ENCODE measurements at places on chromosomes 2 and 18.

DNA sequence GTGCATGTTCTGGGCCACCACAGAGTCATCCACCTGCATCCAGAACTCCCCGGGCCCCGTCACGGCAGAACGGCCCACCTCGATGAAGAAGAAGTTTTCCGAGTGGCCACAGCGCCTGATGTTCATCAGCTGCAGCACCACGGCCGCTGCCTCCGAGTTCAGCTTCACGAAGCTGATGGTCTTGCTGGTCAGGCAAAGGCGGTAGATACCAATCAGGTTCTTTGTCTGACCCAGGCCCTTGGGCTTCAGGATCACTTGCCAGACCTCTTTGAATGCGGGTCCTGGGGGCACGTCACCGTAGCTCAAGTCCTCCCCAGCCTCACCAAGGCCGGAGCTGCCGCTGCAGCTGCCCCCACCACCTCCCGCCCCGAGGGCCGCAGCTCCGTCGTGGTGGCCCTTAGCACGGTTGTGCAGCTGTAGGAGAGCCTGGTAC is 1.6 kb downstream of the IRS1 start:
- DNase-seq = no peak

- no peak for DNase-seq
These were observed 922 bp downstream of the HS1BP3 start for GRCh38 chr2:20649976-20650375.

GRCh38 chr2:205717999-205718398 is 35.7 kb downstream of the NRP2 start:
- DNase-seq = no peak

- no peak for DNase-seq
These were observed 287.0 kb upstream of the SESTD1 start for GRCh38 chr2:179551539-179552045.

DNA sequence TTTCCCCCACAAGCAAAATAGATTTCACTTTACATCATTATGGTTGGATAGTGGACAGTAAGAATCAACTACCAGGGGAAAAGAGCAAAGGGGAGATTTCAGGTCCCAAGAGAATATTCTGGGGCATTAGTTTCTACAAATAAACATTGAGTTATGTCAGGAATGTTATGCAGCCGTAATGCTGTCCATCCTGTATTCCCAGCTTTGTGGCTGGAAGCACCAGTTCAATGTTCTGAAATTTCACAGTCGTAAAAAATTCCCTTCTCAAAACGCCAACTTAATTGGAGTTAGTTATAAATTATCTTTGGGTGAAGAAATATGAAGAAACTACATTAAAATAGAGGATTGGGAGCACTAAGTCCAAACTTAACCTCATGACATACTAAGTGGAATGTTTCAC is 141.5 kb upstream of the FIGN start:
- no peak for DNase-seq

DNA sequence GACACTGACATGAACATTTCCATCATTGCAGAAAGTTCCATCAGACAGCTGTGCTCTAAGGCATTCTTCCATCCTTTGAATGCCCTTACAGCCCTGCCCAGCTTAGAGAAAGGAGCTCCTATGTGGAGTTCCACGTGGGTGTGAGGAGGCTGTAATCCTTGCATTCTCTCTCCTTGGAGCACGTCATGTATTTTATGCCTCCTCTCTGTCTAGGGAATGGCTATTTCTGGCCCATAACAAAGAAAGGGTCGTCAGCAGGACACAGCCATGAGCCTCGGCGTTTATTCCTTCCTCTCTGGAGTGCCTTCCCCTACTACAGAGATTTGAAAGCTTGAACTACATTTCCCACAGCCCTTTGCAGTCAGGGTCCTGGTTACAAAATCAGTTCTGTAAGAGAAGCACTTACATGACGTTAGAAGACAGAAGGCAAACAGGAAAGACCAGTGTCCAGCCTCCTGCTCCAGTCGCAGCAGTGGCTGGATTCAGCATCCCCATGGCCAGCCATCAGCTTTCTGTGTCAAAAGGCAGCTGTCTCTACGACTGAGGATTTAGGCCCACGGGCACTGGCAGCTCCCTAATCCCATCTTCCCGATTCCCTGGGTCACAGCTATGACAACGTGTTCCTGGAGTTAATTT is 234.9 kb downstream of the TFCP2L1 start:
- DNase-seq = no peak

DNA sequence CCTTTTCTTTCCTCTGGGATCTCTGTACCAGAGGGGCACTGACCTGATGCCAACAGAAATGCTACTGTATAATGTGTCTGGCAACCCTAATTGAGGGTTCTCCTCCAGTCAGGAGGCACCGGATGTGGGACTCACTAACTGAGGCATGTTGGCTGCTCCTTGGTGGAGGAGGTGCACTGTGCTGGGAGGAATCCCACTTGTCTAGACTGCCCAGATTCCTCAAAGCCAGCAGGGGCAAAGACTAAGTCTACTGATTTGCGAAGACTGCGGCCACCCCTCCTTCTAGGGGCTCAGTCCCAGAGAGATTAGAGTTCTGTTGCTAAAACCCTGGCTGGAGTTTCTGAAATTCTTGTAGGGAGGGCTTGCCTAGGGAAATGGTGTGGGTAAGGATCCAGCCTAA is 1192.1 kb downstream of the DPP10 start:
- no peak for DNase-seq

GRCh38 chr2:15693926-15694588 is 102.4 kb downstream of the DDX1 start:
- DNase-seq = no peak

GRCh38 chr2:114192362-114192761 is 250.1 kb upstream of the DPP10 start:
- DNase-seq = no peak

DNA sequence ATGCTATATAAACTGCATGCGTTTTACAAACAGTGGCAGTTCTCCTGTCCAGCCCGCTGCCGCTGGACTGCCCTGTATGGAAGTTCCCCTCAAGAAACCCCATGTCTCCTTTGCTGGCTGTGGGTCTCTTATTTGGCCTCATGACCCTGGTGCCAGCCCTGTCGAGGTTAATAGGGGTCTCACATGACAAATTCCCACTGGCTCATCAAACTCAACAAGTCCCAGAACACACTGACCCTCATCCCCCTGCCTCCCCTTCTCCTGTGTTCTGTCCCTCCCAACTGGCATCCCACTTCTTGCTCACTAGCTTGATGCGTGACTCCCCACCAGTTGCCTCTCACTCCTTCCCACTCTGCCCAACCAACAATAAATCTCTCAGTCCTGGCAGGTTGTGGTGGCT is 137.6 kb upstream of the HS6ST1 start:
- DNase-seq = no peak

GRCh38 chr2:216789081-216789480 is 70.8 kb downstream of the TNP1 start:
- DNase-seq = peak; percentile 24

GRCh38 chr18:77108001-77108692 is 24.4 kb downstream of the MBP start:
- peak; percentile 11 for DNase-seq

DNA sequence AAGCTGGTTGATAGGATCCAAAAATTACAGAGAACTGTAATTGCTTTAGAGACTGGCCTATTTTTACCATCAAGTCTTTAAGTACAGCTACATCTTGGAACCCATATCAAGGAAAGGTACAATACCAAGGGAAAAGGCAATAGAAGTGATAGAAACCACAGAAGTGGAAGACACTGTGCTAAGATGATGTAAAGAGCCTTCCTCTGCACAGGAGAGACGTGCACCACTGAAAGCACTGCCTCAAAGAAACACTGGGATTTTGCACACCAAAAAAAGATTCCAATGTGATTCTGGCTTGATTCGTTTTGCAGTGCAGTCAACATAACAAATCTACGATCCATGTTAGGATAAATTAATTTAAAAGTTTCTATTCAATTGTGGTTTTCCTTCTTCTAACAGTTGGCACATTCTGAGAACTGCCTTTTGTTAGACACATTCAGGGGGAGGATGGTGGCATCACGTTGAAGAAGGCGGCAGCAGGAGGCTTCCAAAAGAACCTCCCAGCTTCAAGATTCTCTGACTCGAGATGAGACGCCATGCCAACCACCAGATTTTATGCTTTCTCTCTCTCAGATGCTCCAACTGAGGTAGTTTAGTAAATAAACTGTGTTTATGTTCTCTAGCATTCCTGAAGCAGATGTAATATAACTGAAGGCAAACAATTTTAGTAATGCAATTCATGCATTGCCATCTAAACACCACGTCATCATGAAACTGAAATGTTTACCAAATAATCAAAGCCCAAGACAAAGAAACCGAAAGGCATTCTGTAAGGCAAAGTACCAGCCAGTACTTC is 102.9 kb downstream of the BCL2 start:
- no peak for DNase-seq

DNA sequence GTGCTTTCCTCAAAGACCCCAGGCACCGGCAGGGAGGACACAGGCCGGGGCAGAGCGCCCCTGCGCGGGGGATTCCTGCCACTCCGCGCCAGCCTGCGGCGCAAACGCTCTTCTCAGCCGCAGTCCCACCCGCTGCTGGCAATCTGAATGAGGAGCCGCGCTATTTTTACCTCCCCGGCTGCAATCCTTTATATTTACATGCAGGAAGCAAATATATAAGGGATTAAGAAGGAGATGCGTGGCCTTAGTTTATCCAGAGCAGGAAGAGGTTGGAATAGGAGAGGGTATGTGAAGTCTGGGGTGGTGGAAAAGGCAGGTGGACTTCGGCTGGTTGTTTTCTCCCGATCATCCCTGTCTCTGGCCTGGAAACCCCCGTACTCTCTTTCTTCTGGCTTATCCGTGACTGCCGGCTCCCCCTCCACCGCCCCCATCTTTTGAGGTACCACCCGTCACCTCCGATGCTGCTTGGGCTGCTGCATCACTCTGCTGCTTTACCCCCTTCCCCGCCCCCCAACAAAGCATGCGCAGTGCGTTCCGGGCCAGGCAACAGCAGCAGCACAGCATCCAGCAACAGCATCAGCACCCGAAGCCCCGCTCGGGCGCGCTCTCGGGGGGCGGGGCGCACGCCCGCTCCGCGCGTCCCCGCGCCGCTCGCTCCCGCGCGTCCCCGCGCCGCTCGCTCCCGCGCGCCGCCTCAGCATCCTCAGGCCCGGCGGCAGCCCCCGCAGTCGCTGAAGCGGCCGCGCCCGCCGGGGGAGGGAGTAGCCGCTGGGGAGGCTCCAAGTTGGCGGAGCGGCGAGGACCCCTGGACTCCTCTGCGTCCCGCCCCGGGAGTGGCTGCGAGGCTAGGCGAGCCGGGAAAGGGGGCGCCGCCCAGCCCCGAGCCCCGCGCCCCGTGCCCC is at the start of gene ADAM23:
Gene ADAM23 (plus strand): TSS at position 700 of the 902 bp plus-strand sequence. CDS start 335 bp downstream, outside the sequence.
- DNase-seq = peak; percentile 70

- DNase-seq = no peak
These were observed 155.5 kb upstream of the ID2 start for GRCh38 chr2:8526403-8526696.

DNA sequence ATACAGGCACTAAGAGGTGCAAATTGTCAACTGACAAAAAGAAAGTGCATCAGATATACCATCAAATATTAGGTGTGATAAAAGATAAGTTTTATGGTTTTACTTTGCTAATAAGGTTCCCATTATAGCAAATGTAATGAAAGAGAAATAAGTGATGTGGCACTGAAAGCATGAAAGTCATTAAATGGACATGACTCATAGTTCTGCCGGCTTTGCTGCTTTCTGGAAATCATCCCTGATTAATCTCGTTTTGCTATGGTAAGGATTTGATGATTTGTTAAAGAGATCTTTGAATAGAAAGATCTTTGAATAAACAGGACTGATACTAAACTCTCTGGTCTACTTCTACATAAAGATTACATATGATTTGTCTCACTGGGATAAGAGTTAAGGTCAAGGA is 72.7 kb downstream of the CLIP4 start:
- DNase-seq = no peak

GRCh38 chr2:105782123-105782522 is 37.4 kb downstream of the NCK2 start:
- no peak for DNase-seq

GRCh38 chr2:73889206-73889605 is 3.6 kb upstream of the ACTG2 start:
- DNase-seq = no peak

DNA sequence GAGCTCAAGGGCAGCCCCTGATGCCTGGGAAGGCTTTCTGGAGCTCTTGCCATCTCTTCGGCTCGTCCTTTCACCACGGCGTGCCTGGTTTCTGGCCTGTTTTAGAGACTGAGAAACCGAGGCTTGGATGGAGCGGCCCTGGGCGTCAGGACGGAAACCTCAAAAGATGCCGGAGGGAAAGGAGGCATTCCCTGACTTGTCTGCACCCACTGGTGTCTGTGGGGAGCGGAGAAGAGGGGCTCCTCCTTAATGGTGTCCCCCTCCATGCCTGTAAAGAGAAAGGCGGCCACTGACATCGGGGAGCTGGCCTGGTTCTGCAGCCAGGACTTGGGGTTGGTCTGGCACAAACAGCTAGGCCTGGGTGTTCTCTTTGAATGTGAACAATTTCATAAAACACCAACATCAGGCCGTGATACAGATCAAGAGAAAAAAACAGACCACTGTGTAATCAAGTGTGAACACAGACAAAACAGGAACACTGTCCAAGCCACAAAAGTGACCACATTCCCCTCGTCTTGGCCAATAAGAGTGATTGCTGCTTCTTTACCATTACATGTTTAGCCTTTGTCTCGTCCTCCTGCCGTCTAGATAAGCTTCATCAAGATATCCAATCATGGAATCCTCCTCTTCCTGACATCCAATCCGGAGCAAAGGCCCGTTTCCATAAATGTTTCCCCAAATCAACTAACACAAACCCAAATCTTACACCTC is 633 bp upstream of the ILKAP start:
- DNase-seq = no peak

- no peak for DNase-seq
These were observed 140.1 kb downstream of the NOL4 start for GRCh38 chr18:34084635-34085034.

DNA sequence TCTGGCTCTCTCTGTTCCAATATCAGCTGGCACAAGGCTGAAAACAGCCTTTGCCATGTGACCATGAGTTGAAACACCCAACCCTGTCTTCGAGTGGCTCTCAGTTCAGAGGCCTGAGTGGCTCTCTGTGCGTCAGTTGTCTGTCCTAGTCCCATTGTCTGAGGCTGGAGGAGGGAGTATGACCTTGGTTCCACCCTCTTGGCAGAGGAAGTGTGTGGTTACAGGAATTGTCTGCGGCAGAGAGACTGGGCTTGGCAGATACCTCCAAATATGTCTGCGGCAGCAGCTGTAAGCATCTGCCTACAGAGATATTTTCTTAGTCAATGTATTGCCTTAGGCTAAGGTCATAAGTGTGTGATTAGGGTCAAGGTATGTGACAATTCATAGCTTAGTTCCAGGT is 32.6 kb downstream of the CNGA3 start:
- no peak for DNase-seq

DNA sequence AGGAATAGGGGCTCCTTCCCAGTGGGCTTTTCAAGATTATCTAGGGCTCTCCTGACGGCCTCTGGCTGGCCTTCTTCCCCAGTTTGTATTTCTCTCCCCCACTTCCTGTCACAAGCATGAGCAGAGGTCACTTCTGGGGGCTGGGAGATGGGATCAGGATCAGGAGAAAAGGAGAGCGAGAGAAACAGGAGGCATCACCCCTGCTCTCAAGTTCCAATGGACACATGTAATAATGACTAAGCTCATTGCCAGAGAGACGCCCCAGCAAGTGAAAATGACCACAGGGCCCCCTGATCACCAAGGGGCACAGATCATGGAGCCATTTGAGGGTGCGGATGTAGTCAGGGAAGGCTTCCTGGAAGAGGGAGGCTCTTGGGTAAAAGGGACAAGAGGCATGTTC is 92.1 kb downstream of the SMAD7 start:
- no peak for DNase-seq

- DNase-seq = no peak
These were observed 682.4 kb upstream of the TMEFF2 start for GRCh38 chr2:192877159-192877558.

Data from NCI-H1105 treated with DMSO at 0.1 percent for 48 hours (cell line).